ENCODE measurements at places on chromosomes 3 and 15.

DNA sequence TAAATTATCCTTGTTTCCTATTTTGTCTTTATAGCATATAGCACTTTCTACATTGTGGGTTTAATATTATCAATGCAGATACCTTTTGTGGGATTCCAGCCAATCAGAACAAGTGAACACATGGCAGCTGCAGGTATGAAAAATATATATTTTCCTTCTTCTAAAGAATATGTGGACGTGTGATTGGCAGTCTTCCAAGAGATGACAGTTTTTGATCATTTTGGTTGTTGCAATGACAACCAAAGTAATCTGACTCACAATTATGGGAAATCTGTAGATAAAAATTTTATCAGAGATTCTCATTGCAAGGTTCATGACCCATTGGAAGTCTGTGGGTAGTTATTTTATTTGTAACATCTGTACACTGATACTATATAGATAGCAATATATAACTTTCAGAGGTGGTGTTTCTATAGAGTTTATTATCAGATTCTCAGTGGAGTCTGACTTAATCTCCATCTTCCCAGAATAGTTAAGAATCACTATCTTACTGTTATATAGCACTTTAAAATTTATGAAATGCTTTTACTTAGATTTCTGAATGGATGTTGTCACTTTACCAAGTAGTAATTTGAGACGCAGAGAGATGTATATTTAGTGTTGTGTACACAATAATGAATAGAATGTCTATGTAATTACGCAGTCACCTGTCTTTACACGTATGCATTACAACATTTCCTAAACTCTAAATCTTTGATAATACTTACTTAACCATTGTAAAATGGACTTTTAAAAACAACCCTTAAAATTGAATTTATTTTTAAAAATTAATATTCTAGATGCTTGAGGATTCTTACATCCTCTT lies 82.5 kb downstream of the STT3B start:
- H3K27me3 ChIP-seq: no peaks in the 10 kb centered on the region
- H3K36me3 ChIP-seq: peaks cover 28% of the 10 kb centered on the region
- DNase-seq: no peak
- no peak overlapping the region for H3K4me3 ChIP-seq

- no peak overlapping the region for H3K4me3 ChIP-seq
- no peak overlapping the region for H3K27ac ChIP-seq
- H3K36me3 ChIP-seq: peaks cover 21% of the 10 kb centered on the region
- H3K27me3 ChIP-seq: no peaks in the 10 kb centered on the region
Observed at GRCh38 chr3:58342676-58343075, 10.0 kb downstream of the PXK start.

DNA sequence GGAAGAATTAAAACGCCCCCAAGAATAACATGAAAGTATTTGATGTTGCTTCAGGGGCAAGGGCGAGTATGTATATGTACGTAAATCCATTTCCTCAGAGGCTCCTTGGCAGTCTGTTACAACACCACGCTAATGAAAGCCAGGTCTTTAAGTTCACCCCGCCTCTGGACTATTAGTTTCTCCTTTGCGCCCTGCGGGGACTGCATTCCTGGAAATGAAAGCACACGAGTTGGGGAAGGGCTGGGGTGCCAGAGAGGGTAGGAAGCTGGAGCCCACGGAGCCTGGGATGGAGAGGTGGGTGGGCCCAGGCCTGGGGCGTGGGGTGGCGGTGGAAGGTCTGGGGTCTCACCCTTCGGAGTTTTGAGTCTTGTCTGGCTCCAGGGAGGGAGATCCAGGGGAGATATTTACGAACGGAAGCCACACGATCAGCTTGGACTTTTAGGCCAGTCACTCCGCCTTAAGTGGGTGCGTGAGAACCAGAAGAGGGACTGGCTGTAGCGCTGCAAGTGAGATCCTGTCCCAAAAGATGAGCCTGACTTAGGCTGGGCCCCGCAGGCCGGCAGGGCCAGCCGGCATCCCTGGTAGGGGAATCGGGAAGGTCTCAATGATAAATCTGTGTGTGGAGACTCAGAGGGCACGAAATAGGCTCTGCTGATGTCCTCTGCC lies 1.6 kb upstream of the PLCL2 start:
- DNase-seq: no peak
- H3K27ac ChIP-seq: peak overlapping the region; percentile 98
- H3K36me3 ChIP-seq: no peaks in the 10 kb centered on the region
- H3K27me3 ChIP-seq: no peaks in the 10 kb centered on the region
- no peak overlapping the region for H3K4me3 ChIP-seq

DNA sequence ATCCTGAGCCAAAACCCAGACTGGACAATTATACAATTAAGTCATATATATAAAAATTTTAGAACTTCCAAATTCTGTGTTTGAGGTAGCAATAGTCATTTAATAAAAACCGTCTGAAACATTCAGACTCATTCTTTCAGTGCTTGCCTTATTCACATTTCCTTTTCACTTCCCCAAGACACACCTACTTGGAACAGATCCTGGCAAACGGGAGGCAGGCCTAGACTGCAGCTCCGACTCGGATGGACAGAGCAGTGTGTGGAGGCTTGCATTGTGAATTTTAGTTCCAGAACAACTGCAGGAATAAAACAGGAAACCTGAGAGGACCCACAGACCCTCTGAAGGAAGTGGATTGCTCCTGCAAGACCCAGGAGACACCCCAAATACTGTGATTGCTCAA lies 341.4 kb downstream of the CNTN3 start:
- H3K4me3 ChIP-seq: no peak overlapping the region
- H3K36me3 ChIP-seq: no peaks in the 10 kb centered on the region
- H3K4me1 ChIP-seq: no peaks in the 10 kb centered on the region
- no peaks in the 10 kb centered on the region for H3K27me3 ChIP-seq

GRCh38 chr15:36356466-36356865 lies 223.0 kb upstream of the CDIN1 start:
- H3K4me1 ChIP-seq: no peaks in the 10 kb centered on the region
- no peak overlapping the region for H3K27ac ChIP-seq
- no peak overlapping the region for H3K4me3 ChIP-seq
- H3K27me3 ChIP-seq: no peaks in the 10 kb centered on the region
- H3K36me3 ChIP-seq: no peaks in the 10 kb centered on the region

DNA sequence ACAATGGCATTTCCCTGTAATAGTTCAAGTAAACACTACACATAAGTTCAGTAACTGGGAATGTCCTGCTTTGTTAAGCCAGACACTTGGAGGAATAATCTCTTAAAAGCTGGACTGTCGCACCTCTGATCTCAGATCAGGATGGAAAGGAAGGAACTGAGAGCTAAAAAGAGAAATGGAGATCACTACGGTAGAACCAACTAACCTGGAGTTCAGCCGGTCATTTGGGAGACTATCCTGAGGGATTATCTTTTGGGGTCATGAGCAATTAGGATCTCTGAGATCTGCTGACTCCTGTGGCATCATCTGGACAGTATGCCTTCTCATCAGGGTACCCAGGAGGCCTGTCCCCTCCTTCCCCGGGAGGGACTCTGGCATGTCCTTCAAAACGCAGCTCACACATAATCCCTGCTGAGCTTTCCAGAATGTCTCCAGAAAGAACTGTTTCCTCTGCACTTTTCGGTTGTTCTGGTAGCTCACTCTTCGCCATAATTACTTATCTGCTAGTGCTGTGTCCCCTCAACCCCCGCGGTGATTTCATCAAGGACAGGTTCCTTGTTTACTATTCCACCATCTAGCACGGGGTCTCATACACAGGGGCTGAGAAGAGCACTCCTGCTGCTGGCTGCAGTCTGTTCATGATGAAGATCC lies 115.6 kb downstream of the SENP2 start:
- no peaks in the 10 kb centered on the region for H3K36me3 ChIP-seq
- H3K27ac ChIP-seq: no peak overlapping the region
- H3K27me3 ChIP-seq: no peaks in the 10 kb centered on the region
- H3K4me1 ChIP-seq: peaks cover 28% of the 10 kb centered on the region
- H3K4me3 ChIP-seq: no peak overlapping the region

- H3K36me3 ChIP-seq: no peaks in the 10 kb centered on the region
- no peak overlapping the region for H3K4me3 ChIP-seq
- H3K27me3 ChIP-seq: no peaks in the 10 kb centered on the region
- no peak for DNase-seq
- H3K4me1 ChIP-seq: no peaks in the 10 kb centered on the region
Observed at GRCh38 chr3:66923969-66924368, 74.1 kb upstream of the KBTBD8 start.

DNA sequence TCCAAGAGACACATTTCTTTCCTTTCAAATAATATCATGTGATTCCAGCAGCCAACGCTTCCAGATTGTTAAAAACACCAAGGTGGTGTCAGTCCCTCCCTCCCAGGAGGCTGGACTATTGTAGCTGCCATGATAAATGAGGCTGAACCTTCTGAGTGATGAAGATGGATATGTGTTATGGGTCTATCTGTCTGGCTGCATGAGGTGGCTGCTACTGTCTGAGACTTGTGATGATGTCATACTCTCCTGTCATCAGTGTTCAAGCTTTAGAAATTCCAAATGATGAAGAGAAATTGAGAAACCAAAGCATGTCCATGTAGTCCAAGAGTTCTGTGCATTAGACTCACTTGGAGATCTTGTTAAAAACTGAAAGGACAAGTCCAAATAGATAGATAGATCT lies 683.0 kb downstream of the NTRK3 start:
- DNase-seq: no peak
- H3K36me3 ChIP-seq: no peaks in the 10 kb centered on the region
- no peak overlapping the region for H3K4me3 ChIP-seq
- H3K27me3 ChIP-seq: no peaks in the 10 kb centered on the region
- no peaks in the 10 kb centered on the region for H3K4me1 ChIP-seq
- H3K27ac ChIP-seq: no peak overlapping the region

DNA sequence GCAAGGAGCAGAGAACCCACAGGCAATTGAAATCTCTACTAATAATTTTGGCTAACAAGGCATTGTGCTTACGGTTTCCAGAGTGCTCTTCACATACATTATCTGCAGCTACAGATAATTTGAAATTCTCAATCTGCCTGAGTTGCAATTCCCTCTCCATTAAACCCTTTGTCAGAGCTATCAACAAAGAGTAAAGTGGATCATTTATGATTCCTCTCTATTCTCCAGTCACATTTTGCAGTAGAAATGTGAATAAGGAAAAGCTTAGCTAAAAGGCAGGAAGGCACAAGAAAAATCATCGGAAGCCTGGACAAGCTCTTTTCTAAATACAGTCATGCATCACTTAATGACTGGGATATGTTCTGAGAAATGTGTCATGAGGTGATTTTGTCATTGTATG lies 49.6 kb downstream of the FAM98B start:
- no peaks in the 10 kb centered on the region for H3K27me3 ChIP-seq
- H3K36me3 ChIP-seq: no peaks in the 10 kb centered on the region
- H3K27ac ChIP-seq: no peak overlapping the region
- no peaks in the 10 kb centered on the region for H3K4me1 ChIP-seq
- DNase-seq: no peak

- no peak for DNase-seq
- peak overlapping the region; percentile 95 for H3K27ac ChIP-seq
- no peaks in the 10 kb centered on the region for H3K36me3 ChIP-seq
- no peaks in the 10 kb centered on the region for H3K27me3 ChIP-seq
- H3K4me1 ChIP-seq: peaks cover 17% of the 10 kb centered on the region
Observed at GRCh38 chr15:74872702-74873035, 496 bp downstream of the SCAMP2 start.

GRCh38 chr15:39414201-39414600 lies 166.7 kb upstream of the THBS1 start:
- no peaks in the 10 kb centered on the region for H3K4me1 ChIP-seq
- no peak overlapping the region for H3K4me3 ChIP-seq
- no peak overlapping the region for H3K27ac ChIP-seq
- DNase-seq: no peak
- H3K27me3 ChIP-seq: no peaks in the 10 kb centered on the region

- H3K4me1 ChIP-seq: no peaks in the 10 kb centered on the region
- no peak overlapping the region for H3K4me3 ChIP-seq
- no peaks in the 10 kb centered on the region for H3K36me3 ChIP-seq
- H3K27me3 ChIP-seq: no peaks in the 10 kb centered on the region
- H3K27ac ChIP-seq: no peak overlapping the region
Observed at GRCh38 chr15:55003965-55004873, 192.5 kb downstream of the RSL24D1 start.

DNA sequence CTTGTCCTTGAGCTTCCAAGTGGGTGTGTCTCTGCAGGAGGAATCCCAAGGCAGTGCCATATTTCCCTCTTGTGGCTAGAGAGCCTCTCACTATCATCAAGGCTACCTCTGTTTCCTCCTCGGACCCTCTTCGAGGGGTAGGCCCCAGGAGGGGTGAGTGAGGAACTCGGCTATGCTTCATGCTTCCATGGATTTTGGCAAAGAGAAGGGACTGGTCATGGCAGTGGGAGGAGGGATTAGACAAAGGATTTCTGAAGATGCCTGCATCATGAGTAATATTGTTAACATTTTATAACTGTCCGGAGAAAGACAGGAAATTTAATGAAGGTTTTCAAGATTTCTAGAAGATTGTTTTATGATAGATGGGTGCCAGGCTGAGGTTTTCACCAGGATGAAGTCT lies 241.5 kb downstream of the CLSTN2 start:
- H3K36me3 ChIP-seq: no peaks in the 10 kb centered on the region
- no peak for DNase-seq
- H3K4me1 ChIP-seq: no peaks in the 10 kb centered on the region
- H3K27ac ChIP-seq: no peak overlapping the region
- no peaks in the 10 kb centered on the region for H3K27me3 ChIP-seq

GRCh38 chr3:161941891-161942290 lies 445.3 kb downstream of the OTOL1 start:
- H3K36me3 ChIP-seq: no peaks in the 10 kb centered on the region
- no peak for DNase-seq

GRCh38 chr15:63372018-63372705 lies 9.5 kb downstream of the CA12 start:
- H3K4me3 ChIP-seq: no peak overlapping the region
- peaks cover 19% of the 10 kb centered on the region for H3K4me1 ChIP-seq
- no peak overlapping the region for H3K27ac ChIP-seq
- DNase-seq: no peak

- peaks cover 6% of the 10 kb centered on the region for H3K4me1 ChIP-seq
- no peaks in the 10 kb centered on the region for H3K27me3 ChIP-seq
- no peak for DNase-seq
- H3K36me3 ChIP-seq: no peaks in the 10 kb centered on the region
- H3K27ac ChIP-seq: no peak overlapping the region
Observed at GRCh38 chr3:134344560-134344959, 29.7 kb downstream of the AMOTL2 start.

DNA sequence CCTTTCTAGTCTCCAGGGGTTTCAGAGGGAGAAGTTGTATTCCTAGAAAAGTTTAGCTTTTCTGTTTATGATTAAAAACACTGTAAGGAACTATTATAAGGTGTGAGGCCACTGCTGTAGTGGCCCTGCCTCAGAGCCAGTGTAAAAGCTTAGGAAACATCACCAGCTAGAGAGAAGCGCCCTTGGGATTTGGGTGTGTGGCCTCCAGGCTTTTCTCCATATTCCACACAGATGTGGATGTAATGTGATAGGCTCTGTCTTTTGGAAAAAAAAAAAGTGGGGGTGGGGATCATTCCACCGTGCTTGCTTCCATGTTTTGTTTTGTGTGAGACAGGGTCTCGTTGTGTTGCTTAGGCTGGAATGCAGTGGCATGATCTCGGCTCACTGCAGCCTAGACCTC lies 13.9 kb downstream of the SEC61A1 start:
- H3K27me3 ChIP-seq: no peaks in the 10 kb centered on the region
- H3K36me3 ChIP-seq: peaks cover 100% of the 10 kb centered on the region
- H3K4me3 ChIP-seq: no peak overlapping the region
- H3K4me1 ChIP-seq: no peaks in the 10 kb centered on the region
- no peak for DNase-seq
- H3K27ac ChIP-seq: no peak overlapping the region

GRCh38 chr15:31211353-31211752 lies 109.8 kb upstream of the TRPM1 start:
- no peak overlapping the region for H3K4me3 ChIP-seq
- H3K27ac ChIP-seq: no peak overlapping the region
- H3K4me1 ChIP-seq: peaks cover 3% of the 10 kb centered on the region
- no peak for DNase-seq
- no peaks in the 10 kb centered on the region for H3K27me3 ChIP-seq
- no peaks in the 10 kb centered on the region for H3K36me3 ChIP-seq

All from heart right ventricle (tissue), 16 donors.